Neuronal stem cell (in vitro differentiated cells): ENCODE measurements at places on chromosomes 2 and 18.

DNA sequence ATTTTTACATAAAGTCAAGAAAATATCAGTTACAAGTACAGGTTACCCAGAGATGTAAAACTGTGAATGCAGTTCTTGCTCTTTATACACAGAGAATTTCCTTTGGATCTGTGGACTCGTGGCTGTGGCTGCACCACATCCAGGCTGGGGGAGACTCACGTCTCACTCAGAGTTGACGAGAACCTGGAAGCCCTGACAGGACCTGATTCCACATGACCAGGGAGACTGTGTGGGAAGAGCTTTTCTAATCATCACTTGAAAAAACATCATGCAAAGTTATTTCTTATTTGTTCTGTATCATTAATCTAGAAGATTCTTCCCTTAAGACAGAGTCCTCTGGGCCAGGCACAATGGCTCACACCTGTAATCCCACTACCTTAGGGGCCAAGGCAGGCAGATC, 1159.0 kb downstream of the RPIA start:
- no peaks in the 10 kb centered on the region for H3K4me1 ChIP-seq
- no peaks in the 10 kb centered on the region for H3K27me3 ChIP-seq
- DNase-seq, result no peak
- no peaks in the 10 kb centered on the region for H3K36me3 ChIP-seq
- no peak overlapping the region for H3K27ac ChIP-seq
- H3K4me3 ChIP-seq, result no peak overlapping the region

GRCh38 chr2:109331896-109332848, 203.2 kb downstream of the SH3RF3 start:
- no peaks in the 10 kb centered on the region for H3K36me3 ChIP-seq
- H3K4me1 ChIP-seq, result peaks cover 18% of the 10 kb centered on the region
- no peak overlapping the region for H3K27ac ChIP-seq

- no peaks in the 10 kb centered on the region for H3K4me1 ChIP-seq
- no peak overlapping the region for H3K27ac ChIP-seq
- no peak for DNase-seq
- peak overlapping the region; percentile 44 for H3K4me3 ChIP-seq
- H3K27me3 ChIP-seq, result peaks cover 71% of the 10 kb centered on the region
Observed at GRCh38 chr2:70553334-70553583, 367 bp downstream of the TGFA start.

DNA sequence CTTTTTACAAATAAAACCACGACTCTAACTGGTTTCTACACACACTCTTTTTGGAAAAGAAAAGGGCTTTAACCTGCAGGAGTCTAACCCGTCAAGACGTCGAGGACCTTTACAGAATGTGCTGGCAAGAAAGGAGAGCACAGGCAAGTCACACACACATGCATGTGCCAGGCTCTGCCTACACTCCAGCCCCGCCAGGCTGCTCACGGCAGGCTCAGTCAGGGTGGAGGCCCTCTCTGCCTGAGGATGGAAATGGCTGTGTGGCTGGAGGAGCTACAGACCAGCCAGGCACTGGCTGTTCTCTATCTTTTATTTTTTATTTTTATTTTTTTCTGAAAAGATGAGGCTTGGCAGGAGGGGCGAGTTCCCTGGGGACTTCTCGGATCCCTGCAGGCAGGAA, 10.2 kb downstream of the SIX3 start:
- H3K27ac ChIP-seq, result peak overlapping the region; percentile 43
- H3K4me1 ChIP-seq, result peaks cover 65% of the 10 kb centered on the region
- peaks cover 93% of the 10 kb centered on the region for H3K27me3 ChIP-seq
- no peaks in the 10 kb centered on the region for H3K36me3 ChIP-seq
- DNase-seq, result no peak

DNA sequence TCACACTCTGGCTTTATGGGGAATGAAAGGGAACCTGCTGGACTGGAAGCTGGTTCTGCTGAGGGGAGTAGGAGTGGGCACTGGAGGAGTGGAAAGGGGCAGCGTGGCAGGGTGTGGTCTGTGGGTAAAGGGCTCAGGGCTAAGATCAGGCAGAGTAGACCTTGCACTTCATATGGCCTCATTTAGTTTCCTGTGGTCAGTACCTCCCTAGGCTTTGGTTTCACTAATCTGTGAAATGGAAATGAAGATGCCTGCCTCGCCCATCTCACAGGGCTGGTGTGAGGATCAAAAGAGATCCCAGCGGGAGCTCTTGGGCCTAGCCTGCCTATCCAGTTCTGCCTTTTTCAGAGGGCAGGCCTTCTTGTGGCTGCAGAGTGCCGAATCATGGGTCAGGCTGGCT, 208.7 kb downstream of the LOXHD1 start:
- H3K27me3 ChIP-seq, result no peaks in the 10 kb centered on the region
- no peak overlapping the region for H3K27ac ChIP-seq
- no peak overlapping the region for H3K4me3 ChIP-seq
- no peaks in the 10 kb centered on the region for H3K4me1 ChIP-seq
- peaks cover 77% of the 10 kb centered on the region for H3K36me3 ChIP-seq
- no peak for DNase-seq

GRCh38 chr2:152480821-152481399, 145.9 kb downstream of the FMNL2 start:
- peaks cover 14% of the 10 kb centered on the region for H3K4me1 ChIP-seq
- H3K36me3 ChIP-seq, result no peaks in the 10 kb centered on the region
- no peak overlapping the region for H3K27ac ChIP-seq

- no peaks in the 10 kb centered on the region for H3K27me3 ChIP-seq
- no peak for DNase-seq
- H3K36me3 ChIP-seq, result no peaks in the 10 kb centered on the region
Observed at GRCh38 chr2:138712212-138712979, 67.8 kb downstream of the NXPH2 start.

GRCh38 chr2:147945660-147946059, 74.9 kb downstream of the ORC4 start:
- DNase-seq, result peak; percentile 2
- no peaks in the 10 kb centered on the region for H3K36me3 ChIP-seq
- H3K27me3 ChIP-seq, result no peaks in the 10 kb centered on the region
- H3K4me1 ChIP-seq, result no peaks in the 10 kb centered on the region
- H3K4me3 ChIP-seq, result no peak overlapping the region
- H3K27ac ChIP-seq, result no peak overlapping the region

DNA sequence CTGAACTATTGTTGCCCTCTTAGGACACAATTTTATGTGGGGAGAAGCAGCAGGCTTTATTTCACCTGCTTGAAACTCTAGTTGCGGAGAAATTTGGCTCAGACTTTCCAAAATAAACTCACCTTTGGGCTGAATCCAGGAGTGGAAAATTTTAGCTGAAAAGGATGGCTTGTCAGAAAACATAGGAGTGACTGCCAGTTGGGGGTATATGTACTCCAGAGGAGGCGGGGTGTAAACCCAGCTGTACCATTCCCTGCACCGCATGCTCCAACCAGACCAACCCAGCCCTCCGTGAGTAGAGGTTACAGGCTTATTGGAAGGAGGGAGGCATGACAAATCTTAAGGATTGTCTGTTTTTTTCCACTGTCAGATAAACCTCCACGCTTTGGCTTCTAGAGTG, 53.8 kb downstream of the PRKCE start:
- H3K4me1 ChIP-seq, result no peaks in the 10 kb centered on the region
- no peaks in the 10 kb centered on the region for H3K36me3 ChIP-seq
- H3K27ac ChIP-seq, result no peak overlapping the region

DNA sequence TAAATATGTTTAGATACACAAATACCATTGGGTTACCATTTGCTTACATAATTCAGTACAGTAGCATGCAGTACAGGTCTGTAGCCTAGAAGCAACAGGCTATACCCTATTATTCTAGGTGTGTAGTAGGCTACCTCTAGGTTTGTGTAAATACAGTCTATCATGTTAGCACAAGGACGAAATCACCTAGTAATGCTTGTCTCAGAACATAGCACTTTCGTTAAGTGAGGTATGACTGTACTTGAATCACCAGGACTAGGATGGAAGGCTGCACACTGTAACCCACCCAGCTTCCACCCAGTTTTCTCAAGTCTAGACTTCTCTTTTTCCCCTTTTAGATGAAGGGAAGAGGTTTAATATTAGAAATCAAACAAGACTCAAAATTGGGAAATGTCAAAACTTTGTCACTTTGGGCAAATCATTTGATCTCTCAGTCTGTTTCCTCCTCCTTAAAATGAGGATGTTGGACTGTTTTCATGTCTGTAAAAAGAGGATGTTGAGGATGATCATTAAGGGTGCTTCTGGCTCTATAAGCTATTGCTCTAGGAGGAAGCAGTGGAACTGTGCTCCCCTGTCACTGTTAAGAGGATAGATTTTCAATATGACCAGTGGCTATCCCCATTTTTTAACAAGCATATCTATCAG, 3.7 kb upstream of the SOCS6 start:
- no peaks in the 10 kb centered on the region for H3K4me1 ChIP-seq
- no peaks in the 10 kb centered on the region for H3K27me3 ChIP-seq
- no peak overlapping the region for H3K27ac ChIP-seq
- H3K36me3 ChIP-seq, result no peaks in the 10 kb centered on the region
- H3K4me3 ChIP-seq, result no peak overlapping the region
- DNase-seq, result no peak

DNA sequence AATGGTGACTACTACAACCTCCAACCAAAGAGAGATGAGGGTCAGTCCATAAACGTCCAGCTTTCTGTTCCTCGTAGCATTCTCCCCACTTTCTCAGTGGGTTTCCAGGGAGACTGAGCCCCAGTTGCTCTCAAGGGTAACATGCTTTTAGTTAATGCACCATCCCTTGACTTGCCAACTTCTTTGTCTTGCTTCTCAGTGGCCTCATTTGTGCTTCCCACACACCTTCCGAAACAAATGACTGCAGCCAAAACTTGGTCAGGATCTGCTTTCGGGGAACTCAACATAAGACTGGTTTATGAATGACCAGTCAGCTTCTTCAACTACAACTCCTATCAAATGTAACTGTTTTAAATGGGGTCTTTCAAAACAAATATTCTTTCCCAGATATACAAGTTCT, 94.1 kb downstream of the COL6A3 start:
- no peak for DNase-seq
- H3K27me3 ChIP-seq, result no peaks in the 10 kb centered on the region
- peaks cover 3% of the 10 kb centered on the region for H3K4me1 ChIP-seq
- no peaks in the 10 kb centered on the region for H3K36me3 ChIP-seq
- H3K27ac ChIP-seq, result no peak overlapping the region

- H3K4me3 ChIP-seq, result no peak overlapping the region
- DNase-seq, result no peak
- H3K36me3 ChIP-seq, result no peaks in the 10 kb centered on the region
- peaks cover 12% of the 10 kb centered on the region for H3K4me1 ChIP-seq
Observed at GRCh38 chr2:241802421-241803318, 6.3 kb upstream of the NEU4 start.

DNA sequence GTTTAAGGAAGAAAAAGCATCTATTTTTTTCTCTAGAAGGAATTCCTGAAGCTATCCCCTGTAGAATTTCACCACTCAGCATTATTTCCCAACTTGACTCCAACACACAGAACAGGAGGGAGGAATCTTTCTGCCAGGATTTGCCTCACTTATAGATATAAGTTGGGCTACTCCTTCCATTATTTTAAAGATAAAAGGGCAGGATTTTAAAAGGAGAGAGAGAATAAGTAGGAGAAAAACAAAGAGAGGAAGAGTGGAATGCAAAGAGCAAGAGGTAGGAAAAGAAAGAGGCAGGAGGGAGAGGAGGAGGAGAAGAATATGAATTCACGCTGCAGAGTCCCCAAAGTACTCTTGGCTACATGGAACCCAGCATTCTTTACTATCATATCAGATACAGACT, 182.5 kb downstream of the TCF4 start:
- H3K27me3 ChIP-seq, result no peaks in the 10 kb centered on the region
- no peak overlapping the region for H3K27ac ChIP-seq
- no peak overlapping the region for H3K4me3 ChIP-seq
- no peak for DNase-seq

DNA sequence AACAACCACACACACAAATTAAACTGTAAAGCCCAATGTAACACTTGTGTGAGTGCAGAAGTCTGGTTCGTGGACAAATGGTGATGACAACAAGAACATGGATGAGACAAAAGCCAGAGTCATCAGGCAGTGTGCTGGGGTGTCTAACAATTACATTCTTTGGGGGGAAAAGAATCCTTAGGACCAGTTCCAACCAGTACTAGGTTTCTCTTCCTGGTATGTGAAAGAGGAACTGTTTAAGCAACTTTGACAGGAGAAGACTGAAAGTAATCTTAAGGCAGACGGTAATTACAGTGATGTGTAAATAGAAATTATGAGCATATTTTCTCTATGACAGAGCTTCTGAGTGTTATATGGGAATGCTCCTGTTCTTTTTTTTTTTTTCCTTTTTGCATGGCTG, 133.4 kb downstream of the AFF3 start:
- no peak overlapping the region for H3K4me3 ChIP-seq
- no peak for DNase-seq
- H3K27ac ChIP-seq, result no peak overlapping the region
- H3K36me3 ChIP-seq, result peaks cover 17% of the 10 kb centered on the region

DNA sequence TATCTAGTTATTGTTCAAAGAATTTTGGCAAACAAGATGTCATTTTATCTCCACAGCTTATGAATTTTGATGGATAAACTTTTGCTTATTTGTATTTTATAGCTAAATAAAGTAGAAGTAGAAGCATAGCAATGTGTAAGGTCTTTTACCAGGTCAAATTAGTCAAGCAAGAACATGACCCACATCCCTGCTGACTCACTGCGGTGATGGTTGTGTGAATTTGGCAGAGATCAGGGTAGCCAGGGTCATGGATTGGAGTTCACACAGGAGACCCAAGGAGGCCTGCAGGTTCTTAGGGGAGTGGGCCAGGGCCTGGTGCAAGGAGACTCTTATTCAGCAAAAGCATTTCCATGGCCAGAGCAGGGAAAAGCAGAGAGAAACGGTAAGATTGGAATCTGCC, 18.7 kb downstream of the SP140 start:
- H3K36me3 ChIP-seq, result no peaks in the 10 kb centered on the region
- no peak for DNase-seq
- H3K27ac ChIP-seq, result no peak overlapping the region
- H3K4me3 ChIP-seq, result no peak overlapping the region
- no peaks in the 10 kb centered on the region for H3K4me1 ChIP-seq

GRCh38 chr2:223522796-223523195, 79.4 kb downstream of the SCG2 start:
- no peak for DNase-seq
- H3K36me3 ChIP-seq, result no peaks in the 10 kb centered on the region
- no peaks in the 10 kb centered on the region for H3K4me1 ChIP-seq
- H3K4me3 ChIP-seq, result no peak overlapping the region
- H3K27me3 ChIP-seq, result no peaks in the 10 kb centered on the region

DNA sequence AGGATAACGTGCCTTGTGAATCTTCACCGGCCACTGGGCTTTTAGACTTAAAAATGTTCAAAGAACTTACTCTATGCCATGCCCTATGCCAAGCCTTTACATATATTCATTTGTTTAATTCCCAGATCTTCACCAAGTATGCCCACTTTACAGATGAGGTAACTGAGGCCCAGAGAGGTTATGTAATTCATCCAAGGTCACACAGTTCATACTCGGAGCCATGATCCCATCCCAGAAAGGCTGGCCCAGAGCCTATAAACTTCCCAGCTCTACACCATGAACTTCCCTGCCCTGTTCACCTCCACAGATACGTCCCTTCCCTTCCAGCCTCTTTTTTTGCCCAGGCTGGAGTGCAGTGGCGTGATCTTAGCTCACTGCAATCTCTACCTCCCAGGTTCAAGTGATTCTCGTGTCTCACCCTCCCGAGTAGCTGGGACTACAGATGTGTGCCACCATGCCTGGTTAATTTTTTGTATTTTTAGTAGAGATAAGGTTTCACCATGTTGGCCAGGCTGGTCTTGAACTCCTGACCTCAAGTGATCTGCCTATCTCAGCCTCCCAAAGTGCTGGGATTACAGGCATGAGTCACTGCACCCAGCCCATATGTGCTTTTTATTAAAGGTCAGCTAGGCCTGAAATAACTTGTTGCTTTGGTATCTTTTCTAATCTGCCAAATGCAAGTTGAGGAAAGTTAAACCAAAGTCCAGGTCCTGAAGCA, 44.1 kb downstream of the MTHFD2 start:
- H3K27ac ChIP-seq, result no peak overlapping the region
- no peak for DNase-seq
- H3K27me3 ChIP-seq, result no peaks in the 10 kb centered on the region
- H3K36me3 ChIP-seq, result no peaks in the 10 kb centered on the region
